ENCODE measurements at places on chromosomes 3 and 15. TPM values are rescaled to one million over a fixed set of nuclear protein-coding genes. Genes with fewer than 3 reads are reported as not detected.

RBM5 gene
- total RNA-seq, result 276 TPM

TMEM45A gene
- 12.4 TPM for total RNA-seq

GNB4 gene
- total RNA-seq, result 26.6 TPM

FGF7 gene
- 71.3 TPM for total RNA-seq

SLCO2A1 gene
- 3.5 TPM for total RNA-seq

CCRL2 gene
- 4.1 TPM for total RNA-seq

CCR8 gene
- total RNA-seq, result not detected

ST8SIA2 gene
- not detected for total RNA-seq

CPNE9 gene
- total RNA-seq, result not detected
